ENCODE measurements at places on chromosomes 3 and 15. TPM values are rescaled to one million over a fixed set of nuclear protein-coding genes. Genes with fewer than 3 reads are reported as not detected.

Gene FETUB
- not detected for total RNA-seq

Gene FOXB1
- not detected for total RNA-seq

Gene DPPA2
- not detected for total RNA-seq

Gene CLDN16
- total RNA-seq = not detected

Gene CCNDBP1
- 44.9 TPM for total RNA-seq

DNA sequence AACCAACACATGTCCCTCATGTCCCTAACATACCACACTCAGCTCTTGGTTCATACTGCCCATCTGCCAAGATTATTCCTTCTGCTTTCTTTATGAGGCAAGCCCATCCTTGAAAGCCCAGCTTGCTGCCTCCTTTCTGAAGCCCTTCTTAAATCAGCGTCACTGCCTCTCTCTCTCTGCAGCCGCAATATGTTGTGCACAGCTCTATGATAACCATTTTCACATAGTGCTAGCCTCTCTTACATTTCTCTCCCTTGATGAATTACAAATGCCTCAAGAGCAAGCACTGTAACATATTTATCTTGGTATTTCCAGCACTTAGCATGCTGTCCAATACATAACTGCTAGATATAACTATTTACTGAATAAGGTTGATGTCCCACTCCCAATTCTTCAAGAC, 86.5 kb downstream of the TNIK start:
- no peak overlapping the region for H3K4me3 ChIP-seq
- no peak for DNase-seq
- no peaks in the 10 kb centered on the region for H3K27me3 ChIP-seq
- H3K27ac ChIP-seq = no peak overlapping the region

GRCh38 chr15:39088156-39088555, 492.7 kb upstream of the THBS1 start:
- H3K27me3 ChIP-seq = no peaks in the 10 kb centered on the region
- no peaks in the 10 kb centered on the region for H3K36me3 ChIP-seq
- no peak overlapping the region for H3K27ac ChIP-seq
- DNase-seq = no peak
- H3K4me3 ChIP-seq = no peak overlapping the region

GRCh38 chr3:163213838-163214237, 1717.2 kb downstream of the OTOL1 start:
- no peaks in the 10 kb centered on the region for H3K4me1 ChIP-seq
- no peaks in the 10 kb centered on the region for H3K36me3 ChIP-seq
- H3K4me3 ChIP-seq = no peak overlapping the region
- DNase-seq = no peak
- no peak overlapping the region for H3K27ac ChIP-seq

GRCh38 chr3:169554611-169555010, 108.9 kb downstream of the MECOM start:
- H3K4me3 ChIP-seq = no peak overlapping the region
- no peak for DNase-seq
- H3K27me3 ChIP-seq = no peaks in the 10 kb centered on the region
- H3K27ac ChIP-seq = no peak overlapping the region
- H3K4me1 ChIP-seq = peaks cover 16% of the 10 kb centered on the region

- DNase-seq = no peak
- H3K4me3 ChIP-seq = no peak overlapping the region
- H3K4me1 ChIP-seq = no peaks in the 10 kb centered on the region
- no peaks in the 10 kb centered on the region for H3K36me3 ChIP-seq
- H3K27me3 ChIP-seq = no peaks in the 10 kb centered on the region
These were observed 692.7 kb downstream of the NTRK3 start for GRCh38 chr15:87563869-87564268.

DNA sequence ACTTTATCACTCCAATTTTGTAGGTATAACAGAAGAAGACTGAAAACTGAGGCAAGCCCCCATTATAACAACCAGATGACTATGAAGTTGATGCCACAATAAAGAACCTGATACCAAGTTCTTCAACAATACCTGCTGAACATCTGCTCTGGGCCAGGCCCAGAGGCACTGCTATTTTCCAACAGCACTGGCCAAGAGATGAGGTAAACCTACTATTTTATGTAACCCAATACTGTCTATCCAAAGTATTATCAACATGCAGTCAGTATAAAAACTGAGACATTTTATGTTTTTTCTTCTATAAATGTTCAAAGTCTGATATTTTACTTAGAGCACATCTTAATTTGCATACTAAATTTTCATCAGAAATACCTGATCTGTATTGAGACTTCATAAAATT, 6.1 kb downstream of the SPG11 start:
- DNase-seq = no peak
- H3K4me3 ChIP-seq = no peak overlapping the region
- H3K27ac ChIP-seq = no peak overlapping the region
- H3K36me3 ChIP-seq = peaks cover 79% of the 10 kb centered on the region

Data from esophagus muscularis mucosa (tissue), 4 donors.